H1 (cell line): ENCODE measurements at places on chromosomes 1 and 21.

- no peaks in the 10 kb centered on the region for H3K36me3 ChIP-seq
- DNase-seq, result no peak
- H3K4me1 ChIP-seq, result peaks cover 8% of the 10 kb centered on the region
- no peaks in the 10 kb centered on the region for H3K27me3 ChIP-seq
These were observed 28.6 kb downstream of the AGPAT3 start for GRCh38 chr21:43893536-43894205.

GRCh38 chr1:147794570-147794969 is 34.2 kb upstream of the GJA5 start:
- H3K27me3 ChIP-seq, result no peaks in the 10 kb centered on the region
- DNase-seq, result no peak
- H3K36me3 ChIP-seq, result no peaks in the 10 kb centered on the region; the same call in 1 of the 2 replicates
- H3K4me3 ChIP-seq, result no peak overlapping the region
- H3K27ac ChIP-seq, result no peak overlapping the region
- H3K4me1 ChIP-seq, result no peaks in the 10 kb centered on the region

GRCh38 chr21:45453308-45453950 is 48.5 kb downstream of the COL18A1 start:
- no peaks in the 10 kb centered on the region for H3K27me3 ChIP-seq
- no peak overlapping the region for H3K27ac ChIP-seq
- no peaks in the 10 kb centered on the region; the same call in 1 of the 2 replicates for H3K36me3 ChIP-seq
- H3K4me3 ChIP-seq, result no peak overlapping the region

DNA sequence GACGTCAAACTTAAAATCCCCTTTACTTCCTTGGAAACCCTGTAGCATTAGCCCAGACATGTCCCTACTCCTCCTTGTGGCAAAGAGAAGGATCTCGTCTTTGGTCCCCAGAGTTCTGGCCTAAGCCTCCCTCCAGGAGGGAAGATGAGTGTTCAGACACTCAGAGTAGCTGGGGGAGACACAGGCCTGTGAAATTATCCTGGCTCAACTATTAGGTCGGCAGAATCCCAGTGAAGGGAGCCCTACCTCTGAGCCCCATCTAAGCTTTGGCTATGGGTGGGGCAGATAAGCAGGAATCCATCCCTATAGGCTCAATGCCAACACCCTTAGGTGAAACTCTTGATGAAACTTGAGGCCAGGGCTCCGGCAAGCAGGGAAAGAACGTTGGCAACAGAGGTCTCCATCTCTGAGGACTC is 1.7 kb upstream of the SFN start:
- peaks cover 27% of the 10 kb centered on the region for H3K4me1 ChIP-seq
- H3K27ac ChIP-seq, result no peak overlapping the region
- no peak for DNase-seq
- H3K36me3 ChIP-seq, result no peaks in the 10 kb centered on the region

DNA sequence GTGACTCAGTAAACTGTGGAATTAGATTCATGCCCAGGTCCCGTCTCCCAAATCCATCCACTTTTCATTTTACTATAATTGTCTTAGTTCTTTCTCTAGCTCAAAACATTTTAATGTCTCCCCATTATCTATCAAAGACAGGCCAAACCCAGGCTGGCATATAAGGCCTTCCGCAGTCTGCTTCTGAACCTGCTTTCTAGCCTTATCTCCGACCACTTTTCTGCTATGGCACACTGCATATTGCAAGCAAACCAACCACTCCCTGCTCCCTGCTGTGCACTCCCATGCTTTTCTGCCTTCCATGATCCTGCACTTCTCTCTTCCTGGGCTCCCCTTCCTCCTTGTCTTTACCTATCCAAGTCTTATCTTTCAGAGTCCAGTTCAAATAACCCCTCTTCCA is 17.3 kb upstream of the PIGM start:
- DNase-seq, result no peak
- H3K4me3 ChIP-seq, result no peak overlapping the region
- H3K36me3 ChIP-seq, result no peaks in the 10 kb centered on the region

GRCh38 chr1:53532377-53532776 is 73.2 kb downstream of the DMRTB1 start:
- DNase-seq, result no peak
- H3K36me3 ChIP-seq, result no peaks in the 10 kb centered on the region
- H3K4me1 ChIP-seq, result no peaks in the 10 kb centered on the region; the same call in 1 of the 2 replicates
- no peak overlapping the region for H3K27ac ChIP-seq

GRCh38 chr21:27078915-27079314 is 112.0 kb upstream of the ADAMTS5 start:
- H3K27me3 ChIP-seq, result no peaks in the 10 kb centered on the region
- no peaks in the 10 kb centered on the region for H3K36me3 ChIP-seq
- H3K4me3 ChIP-seq, result no peak overlapping the region
- no peaks in the 10 kb centered on the region for H3K4me1 ChIP-seq
- DNase-seq, result no peak

DNA sequence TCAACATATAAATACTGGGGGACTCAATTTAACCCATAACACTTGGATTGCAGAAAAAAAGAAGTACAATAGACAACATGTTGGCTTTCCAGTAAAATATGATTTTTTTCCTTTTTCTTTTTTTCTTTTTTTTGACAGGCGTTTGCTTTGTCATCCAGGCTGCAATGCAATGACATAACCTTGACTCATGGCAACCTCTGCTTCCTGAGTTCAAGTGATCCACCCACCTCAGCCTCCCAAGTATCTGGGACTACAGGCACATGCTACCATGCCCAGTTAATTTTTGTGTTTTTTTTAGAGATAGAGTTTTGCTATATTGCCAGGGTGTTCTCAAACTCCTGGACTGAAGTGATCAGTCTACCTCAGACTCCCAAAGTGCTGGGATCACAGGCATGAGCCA is 1512.0 kb upstream of the PRMT6 start:
- H3K36me3 ChIP-seq, result no peaks in the 10 kb centered on the region
- H3K4me3 ChIP-seq, result no peak overlapping the region
- H3K27ac ChIP-seq, result no peak overlapping the region
- no peaks in the 10 kb centered on the region for H3K27me3 ChIP-seq
- DNase-seq, result no peak

GRCh38 chr1:104212239-104212638 is 462.5 kb downstream of the AMY1C start:
- H3K27me3 ChIP-seq, result no peaks in the 10 kb centered on the region
- no peaks in the 10 kb centered on the region for H3K4me1 ChIP-seq
- H3K27ac ChIP-seq, result no peak overlapping the region
- H3K36me3 ChIP-seq, result no peaks in the 10 kb centered on the region

- H3K4me1 ChIP-seq, result no peaks in the 10 kb centered on the region
- H3K27ac ChIP-seq, result no peak overlapping the region
- no peaks in the 10 kb centered on the region for H3K36me3 ChIP-seq
- DNase-seq, result no peak
These were observed 122.2 kb upstream of the PDE4B start for GRCh38 chr1:65670518-65670917.

DNA sequence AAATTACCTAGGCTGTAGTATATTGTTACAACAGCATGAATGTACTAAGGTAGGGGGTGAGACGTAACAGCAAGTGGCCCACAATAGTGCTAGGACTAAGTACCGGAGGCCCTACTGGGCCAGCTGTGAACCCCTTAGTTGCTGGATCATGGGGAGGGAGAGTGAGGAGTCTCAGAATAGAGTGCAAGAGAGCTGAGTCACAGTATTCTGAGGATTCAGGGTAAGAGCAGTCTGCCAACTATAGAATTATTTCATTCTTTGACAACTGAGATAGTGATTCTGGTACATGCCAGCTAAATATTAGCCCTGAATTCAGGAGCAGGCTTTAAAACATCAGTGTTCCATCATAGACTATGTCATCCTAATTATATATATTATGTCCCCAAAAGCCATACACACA is 218.7 kb downstream of the TM2D1 start:
- no peak overlapping the region for H3K27ac ChIP-seq
- H3K27me3 ChIP-seq, result no peaks in the 10 kb centered on the region
- no peaks in the 10 kb centered on the region for H3K36me3 ChIP-seq
- H3K4me1 ChIP-seq, result no peaks in the 10 kb centered on the region
- DNase-seq, result no peak

- H3K36me3 ChIP-seq, result no peaks in the 10 kb centered on the region
- H3K4me3 ChIP-seq, result no peak overlapping the region
- H3K27me3 ChIP-seq, result no peaks in the 10 kb centered on the region
- H3K27ac ChIP-seq, result no peak overlapping the region; the same call in 1 of the 2 replicates
These were observed 101.8 kb downstream of the PRDM16 start for GRCh38 chr1:3170561-3171453.

- no peak overlapping the region for H3K4me3 ChIP-seq
- H3K27me3 ChIP-seq, result no peaks in the 10 kb centered on the region
- no peak overlapping the region for H3K27ac ChIP-seq
- H3K36me3 ChIP-seq, result no peaks in the 10 kb centered on the region
- H3K4me1 ChIP-seq, result peaks cover 3% of the 10 kb centered on the region
These were observed 24.0 kb downstream of the DMRTB1 start for GRCh38 chr1:53483170-53483569.
